NCI-H187 (cell line): ENCODE measurements at places on chromosomes 5 and 9.

DNA sequence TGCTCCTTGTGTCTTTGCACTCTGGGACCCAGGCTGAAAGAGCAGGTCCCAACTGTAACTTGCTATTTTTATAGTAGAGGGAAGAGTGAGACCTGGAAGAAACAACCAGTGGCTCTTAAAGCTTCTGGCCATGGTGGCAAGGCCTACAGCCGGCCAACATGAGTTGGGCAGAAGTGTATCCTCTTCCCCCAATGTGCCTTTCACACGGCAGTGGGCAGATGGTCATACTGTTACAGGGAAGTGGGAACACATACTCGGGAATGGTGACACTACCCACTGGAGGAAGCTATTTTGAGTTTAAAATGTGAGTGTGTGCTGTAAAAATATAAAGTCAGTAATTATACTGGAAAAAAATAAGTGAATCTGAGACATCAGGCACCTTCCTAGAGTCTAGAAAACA lies 116.0 kb downstream of the MVB12B start:
- DNase-seq: no peak

DNA sequence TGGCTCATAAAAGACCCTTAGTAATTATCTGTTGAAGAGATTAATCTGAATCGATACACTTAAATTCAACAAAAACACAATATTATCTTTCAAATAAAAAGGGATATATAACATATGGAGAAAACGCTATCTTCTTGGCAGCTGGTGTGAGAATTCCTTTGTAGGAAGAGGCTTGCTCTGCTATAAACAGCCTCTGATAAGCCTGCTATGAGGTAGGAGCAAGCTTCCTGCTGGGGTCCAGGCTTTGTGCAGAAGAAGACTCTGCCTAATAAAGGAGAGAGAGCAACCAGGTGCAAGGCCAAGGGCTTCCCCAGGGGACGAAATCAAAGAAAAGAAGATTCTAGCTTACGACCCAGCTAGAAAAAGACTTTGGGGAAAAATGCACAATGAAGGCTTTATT lies 43.3 kb upstream of the SSBP2 start:
- DNase-seq: no peak

DNA sequence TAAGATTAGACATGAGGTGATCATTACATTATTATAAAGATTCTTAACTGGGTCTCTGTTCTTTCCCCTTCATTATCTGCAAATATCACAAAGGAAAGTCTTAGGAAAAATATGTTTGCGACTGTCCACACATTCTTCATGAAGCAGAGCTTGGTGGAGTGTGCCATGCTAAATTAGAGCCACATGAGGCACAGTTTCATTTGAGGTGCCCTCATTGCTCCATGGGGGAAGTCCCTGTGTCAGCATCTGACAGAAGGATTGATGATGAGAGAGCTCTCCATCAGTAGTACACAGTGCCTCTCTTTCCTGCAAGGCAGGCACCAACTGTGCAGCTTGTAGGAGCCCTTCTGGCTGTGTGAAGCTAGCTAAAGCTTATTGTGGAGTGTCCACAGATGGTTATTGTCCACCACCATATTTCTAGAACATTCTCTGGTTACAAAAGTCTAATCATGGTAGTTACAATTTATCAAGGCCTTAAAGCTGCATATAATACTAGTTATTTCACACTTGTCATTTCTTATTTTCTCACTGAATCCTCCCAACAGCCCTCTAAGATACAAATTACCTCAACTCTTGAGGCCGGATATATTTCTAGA lies 63.9 kb downstream of the C9orf152 start:
- DNase-seq: no peak

DNA sequence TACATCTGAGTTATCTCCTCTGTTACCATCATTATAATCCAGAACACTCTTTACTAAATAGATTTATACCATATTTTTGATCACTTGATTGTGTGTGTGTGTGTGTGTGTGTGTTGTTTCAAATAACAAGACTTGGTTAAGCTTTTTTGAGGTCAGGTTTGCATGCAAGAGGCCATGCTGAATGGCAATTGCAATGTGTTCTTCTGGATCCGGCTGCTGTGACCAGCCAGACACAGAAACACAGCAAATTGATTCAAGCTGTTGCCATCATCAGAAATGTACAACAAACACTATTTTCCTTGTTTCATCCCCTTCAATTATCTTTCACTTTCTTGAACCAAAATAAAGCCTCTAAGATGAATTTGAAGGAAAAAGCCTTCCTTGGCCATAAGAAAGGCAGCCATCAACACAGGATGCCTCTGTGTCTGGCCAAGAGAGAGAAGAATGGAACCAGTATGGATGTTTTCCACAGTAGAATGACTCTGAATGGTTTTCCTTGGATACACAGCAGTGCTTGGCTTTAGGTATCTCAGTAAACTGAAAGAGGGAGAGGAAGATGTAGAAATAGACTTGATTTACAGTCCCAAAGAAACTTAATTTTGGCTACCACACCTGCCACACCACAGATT lies 53.9 kb downstream of the DPYSL3 start:
- no peak for DNase-seq

DNA sequence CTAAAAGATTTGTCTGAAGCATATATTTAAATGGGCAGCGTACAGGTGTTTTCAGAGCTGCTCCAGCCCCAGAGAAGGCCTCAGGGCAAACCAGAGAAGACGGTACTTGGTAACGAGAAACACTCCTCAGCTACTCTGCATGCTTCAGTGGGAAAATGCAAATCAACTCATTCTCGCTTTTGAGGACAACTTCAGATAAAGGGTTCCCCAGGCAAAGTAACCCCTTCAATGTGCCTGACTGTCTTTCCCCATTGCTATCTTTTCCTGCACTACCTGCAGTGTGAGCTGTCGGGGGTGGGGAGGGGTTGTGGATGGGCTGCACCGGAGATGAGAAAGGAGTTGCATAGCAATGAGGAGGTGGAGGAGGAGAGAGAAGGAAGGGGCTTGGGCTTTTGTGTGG lies 339.7 kb upstream of the CLINT1 start:
- DNase-seq: no peak

DNA sequence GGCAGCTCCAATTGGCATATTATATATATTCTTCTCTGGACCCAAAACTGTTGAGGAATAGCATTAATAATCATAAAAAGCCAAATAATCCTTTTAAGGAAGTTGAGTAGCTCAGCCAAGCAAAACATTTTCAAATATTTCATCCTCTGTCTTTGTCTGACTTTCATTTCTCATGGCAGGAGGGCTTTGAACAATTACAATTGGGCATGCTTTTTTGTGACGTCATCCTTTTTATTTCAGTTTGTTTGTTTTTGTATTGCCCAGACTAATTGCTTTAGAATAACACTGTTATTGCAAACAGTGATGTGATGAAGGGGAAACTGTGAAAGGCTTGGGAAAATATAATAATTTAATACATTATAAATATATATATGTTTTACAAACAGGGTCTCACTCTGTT lies 65.2 kb upstream of the MAP1B start:
- DNase-seq: no peak

- DNase-seq: no peak
These were observed 104.2 kb downstream of the SEC61B start for GRCh38 chr9:99326112-99326916.

DNA sequence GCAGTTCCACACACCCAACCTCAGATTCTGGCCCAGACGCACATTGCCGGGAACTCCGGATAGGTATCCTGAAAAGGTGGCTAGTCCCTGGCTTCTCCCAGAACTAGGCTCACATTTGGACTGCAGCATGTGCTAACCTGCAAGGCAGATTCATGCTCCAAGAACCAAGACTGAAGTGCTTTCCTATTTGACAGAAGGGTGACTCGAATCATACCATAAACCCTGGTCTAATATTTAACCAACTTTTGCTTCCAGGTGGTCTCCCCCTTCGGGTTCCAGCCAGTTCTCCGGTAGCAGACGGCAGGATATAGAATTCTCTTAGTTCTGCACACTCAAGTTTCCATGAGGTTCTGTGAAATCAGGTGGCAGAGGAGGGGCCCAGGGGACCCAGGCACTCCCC lies 7.6 kb downstream of the PTGES start:
- DNase-seq: no peak

DNA sequence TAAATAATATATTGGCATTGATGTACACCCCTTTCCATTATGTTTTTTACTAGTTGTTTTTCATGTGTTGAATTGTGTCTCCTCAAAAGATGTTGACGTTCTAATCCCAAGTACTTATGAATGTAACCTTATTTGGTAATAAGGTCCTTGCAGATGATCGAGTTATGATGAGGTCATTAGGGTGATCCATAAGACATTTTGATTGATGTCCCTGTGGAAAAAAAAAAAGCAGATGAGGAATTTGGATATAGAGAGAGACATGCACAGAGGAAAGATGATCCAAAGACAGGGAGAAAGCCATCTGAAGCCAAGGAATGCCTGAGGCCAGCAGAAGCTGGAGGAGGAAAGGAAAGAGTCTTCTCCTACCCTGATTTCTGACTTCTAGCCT lies 632.7 kb downstream of the TLR4 start:
- no peak for DNase-seq

DNA sequence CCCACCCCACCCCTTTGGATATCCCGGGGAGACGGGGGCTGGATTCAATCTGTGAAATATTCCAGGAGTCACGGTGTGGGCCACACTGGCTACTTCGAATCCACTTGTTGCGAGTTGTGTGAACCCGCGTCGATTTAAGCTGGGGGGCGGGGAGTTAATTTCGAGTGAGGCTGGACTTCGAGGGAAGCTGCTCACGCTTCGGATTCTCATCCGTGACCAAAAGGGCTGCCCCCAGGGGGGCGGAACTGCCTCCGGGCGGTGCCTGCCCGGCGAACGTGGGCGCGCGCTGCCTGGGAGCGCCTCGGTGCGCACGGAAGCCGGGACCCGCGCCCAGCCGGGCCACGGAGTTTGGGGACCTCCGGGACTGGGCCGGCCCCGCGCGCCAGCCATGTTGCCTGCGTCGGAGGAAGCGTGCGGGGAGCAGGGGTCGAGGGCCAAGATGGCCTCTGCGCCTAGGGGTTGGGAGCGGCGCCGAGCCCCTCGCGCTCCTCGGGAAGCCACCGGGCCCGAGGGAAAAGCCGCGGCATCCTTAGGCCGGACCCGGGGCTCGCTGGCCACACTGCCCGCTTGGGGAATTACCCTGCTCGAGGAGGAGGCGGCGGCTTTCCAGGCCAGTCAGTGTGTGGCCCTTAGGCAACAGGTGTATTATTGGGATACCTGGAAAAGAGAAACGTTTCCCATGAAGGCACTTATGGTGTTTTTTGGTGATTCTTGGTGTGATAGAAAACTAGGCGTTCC lies 975 bp downstream of the OCLN start:
- no peak for DNase-seq

- peak; percentile 36 for DNase-seq
These were observed 55.3 kb upstream of the IL17B start for GRCh38 chr5:149434162-149435014.

GRCh38 chr5:127942246-127943060 lies 141.1 kb upstream of the SLC12A2 start:
- DNase-seq: no peak

DNA sequence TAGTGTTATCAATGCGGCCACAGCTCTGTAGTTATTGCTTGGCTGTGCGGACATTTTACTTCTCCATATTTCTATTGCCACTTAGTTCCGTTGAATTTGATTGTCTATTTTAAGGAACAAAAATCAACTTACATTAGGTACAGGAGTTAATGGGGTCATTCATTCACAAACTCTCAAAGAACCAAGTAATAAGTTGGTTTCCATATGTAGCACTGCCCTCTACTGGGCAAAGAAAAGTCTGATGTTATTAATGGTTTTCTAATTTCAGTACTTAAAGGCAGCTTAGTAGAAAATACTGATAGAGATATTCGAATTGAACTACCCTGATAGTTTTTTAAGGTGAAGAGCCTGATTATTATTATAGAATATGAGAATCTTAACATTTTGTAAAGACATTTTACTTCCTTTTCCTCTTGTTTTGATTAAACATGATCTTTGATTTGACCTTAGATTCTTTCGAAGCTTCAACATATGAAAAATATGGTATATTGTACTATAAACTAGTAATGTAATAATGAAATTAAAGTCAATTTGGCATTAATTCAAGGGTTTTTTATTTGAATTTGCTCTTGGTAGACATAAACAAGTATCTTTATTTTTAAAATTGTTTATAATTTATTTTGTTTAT lies 119.5 kb upstream of the CTNND2 start:
- DNase-seq: no peak

GRCh38 chr9:13213998-13214397 lies 65.5 kb downstream of the MPDZ start:
- no peak for DNase-seq

DNA sequence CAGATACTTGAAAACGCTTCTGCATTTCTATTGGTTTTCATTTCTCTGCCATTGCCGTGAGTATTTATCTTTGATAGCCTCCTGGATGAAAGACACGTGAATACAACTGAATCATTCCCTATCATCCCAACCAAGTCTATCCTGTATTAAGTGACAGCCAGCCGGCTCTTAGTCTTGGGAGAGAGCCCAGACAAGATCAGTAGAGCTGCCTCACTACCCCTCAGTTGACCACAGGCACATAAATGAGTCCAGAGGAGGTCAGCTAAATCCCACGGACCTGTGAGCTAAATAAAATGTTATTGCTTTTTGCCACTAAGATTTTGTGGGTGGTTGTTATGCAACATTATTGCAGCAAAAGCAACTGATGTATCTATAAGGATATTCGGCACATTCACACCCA lies 639.0 kb upstream of the ACO1 start:
- no peak for DNase-seq

DNA sequence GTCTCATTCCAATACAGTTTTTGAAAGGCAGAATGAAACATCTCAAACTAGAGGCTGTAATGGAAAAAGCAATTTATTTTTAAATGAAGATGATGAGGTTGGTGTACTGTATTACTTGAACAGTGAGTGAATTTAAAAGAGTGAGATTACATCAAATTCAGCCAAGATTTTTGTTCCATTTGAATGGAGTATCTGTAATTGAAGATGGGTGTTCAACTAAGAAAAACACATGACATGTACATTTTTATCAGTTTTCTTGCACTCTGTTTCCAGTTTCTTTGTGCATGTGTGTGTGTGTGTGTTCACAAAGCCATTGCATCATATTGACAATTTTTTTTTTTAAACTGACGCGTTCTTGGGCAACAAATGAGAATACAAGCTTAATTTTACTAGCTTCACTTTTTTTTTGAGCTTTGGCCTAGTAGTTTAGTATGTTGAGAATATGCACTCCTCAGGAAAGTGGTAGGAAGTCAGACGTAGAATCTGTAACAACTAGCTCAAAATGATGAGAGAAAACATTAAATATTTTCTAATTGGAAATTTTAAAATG lies 243.5 kb downstream of the MAST4 start:
- DNase-seq: no peak

DNA sequence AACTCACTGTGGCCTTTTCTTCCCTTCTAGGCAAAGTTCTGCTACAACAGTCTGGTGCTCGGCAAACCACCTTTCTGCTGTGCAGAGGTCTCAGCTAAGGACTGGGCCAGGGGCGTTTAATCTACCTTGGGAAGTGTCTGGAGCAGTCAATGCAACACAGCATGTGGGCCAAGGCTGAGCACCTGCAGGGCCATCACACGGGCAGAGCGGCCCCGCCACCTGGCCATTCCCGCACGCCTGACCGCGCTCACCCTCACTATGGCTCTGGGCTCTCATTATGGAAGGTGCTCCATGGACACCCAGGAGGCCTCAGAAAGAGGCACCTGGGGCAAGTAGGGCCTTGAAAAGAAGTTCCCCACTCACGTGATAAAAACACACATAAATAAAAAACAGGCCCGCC lies 65.7 kb upstream of the TBC1D9B start:
- DNase-seq: no peak

- DNase-seq: no peak
These were observed 220.0 kb downstream of the PDE4D start for GRCh38 chr5:59673438-59674058.

GRCh38 chr9:84823421-84824271 lies 154.1 kb downstream of the NTRK2 start:
- DNase-seq: no peak
